ENCODE measurements at places on chromosomes 6 and 20.

GRCh38 chr6:110999634-111000270 lies 17.9 kb downstream of the RPF2 start:
- peak; percentile 63 for DNase-seq

DNA sequence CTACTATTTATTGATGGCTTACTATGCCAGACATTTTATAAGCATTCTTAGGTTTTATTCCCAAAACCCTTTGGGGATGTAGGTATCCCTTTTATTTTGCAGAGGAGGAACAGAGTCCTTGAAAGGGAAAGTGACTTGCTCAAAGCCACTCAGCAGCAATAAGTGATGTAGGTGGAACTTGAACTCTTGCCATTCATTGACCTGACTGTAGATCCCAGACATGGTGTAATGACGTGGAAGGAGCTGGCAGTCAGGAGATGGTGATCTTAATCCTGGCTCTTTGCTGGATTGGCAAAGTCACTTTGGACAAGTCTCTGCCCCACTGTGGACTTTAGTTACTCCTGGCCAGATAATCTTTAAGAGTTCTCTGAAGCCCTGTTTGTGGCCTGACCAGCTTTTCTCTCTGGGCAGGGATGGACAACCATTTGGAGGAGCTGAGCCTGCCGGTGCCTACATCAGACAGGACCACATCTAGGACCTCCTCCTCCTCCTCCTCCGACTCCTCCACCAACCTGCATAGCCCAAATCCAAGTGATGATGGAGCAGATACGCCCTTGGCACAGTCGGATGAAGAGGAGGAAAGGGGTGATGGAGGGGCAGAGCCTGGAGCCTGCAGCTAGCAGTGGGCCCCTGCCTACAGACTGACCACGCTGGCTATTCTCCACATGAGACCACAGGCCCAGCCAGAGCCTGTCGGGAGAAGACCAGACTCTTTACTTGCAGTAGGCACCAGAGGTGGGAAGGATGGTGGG lies 1.6 kb downstream of the DBNDD2 start:
- DNase-seq = no peak

GRCh38 chr6:111533087-111533784 lies 50.2 kb upstream of the REV3L start:
- no peak for DNase-seq

DNA sequence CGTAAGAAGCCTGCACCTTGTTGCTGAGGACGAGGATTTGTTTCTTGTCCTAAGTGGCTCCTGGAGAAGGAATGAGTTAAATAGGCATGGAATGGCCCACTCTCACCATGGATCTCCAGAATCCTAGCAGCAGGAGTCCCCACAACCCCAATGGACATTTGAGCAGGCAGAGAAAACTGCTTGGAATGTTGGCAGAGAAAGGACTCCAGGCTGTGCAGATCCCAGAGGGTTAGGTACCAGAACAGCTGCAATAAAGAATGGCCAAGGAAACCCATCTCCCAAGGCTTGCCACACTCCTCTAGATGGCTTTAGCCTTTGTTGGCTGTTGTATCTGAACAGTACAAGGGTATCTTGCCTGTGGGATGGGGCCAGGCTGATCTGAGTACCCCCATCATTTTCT lies 1415.7 kb upstream of the ADGRB3 start:
- DNase-seq = no peak

- no peak for DNase-seq
These were observed 956.6 kb downstream of the KIF16B start for GRCh38 chr20:15616626-15617025.

DNA sequence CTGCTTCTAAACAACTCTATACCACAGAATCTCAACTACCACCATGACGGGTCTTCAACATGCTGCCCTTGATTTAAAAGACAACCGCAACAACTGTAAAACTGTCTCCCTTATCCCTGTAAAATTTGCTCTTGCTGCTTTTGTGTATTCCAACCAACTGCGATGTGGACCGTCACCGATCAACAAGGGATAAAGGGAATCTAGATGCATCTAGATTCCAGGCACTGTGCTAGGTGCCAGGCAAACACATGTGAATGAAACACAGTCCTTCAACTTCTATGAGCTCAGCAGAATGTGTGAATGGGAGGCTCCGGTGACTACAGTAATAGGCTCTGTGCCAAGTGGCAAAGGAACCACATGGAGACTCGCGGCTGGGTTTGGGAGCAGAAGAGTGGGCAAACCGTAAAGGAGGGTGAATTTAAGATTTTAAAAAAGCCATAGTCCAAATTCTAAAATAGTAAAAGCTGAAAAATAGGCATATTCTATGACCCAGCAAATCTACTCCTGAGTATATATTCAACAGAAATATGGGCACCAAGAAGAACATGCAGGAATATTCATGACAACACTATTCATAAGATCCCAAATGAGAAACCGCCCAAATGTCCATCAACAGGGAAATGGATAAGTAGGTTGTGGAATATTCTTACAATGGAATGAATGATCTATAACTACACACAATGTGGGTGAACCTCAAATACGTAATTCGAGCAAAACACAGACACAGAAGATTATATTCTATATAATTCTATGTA lies 3.7 kb upstream of the PRND start:
- no peak for DNase-seq

GRCh38 chr6:41247882-41248705 lies 19.9 kb downstream of the TREML4 start:
- DNase-seq = no peak

- DNase-seq = no peak
These were observed 266.9 kb downstream of the UST start for GRCh38 chr6:149013586-149014344.

GRCh38 chr20:58888521-58889333 lies 36.2 kb downstream of the GNAS start:
- peak; percentile 84 for DNase-seq

DNA sequence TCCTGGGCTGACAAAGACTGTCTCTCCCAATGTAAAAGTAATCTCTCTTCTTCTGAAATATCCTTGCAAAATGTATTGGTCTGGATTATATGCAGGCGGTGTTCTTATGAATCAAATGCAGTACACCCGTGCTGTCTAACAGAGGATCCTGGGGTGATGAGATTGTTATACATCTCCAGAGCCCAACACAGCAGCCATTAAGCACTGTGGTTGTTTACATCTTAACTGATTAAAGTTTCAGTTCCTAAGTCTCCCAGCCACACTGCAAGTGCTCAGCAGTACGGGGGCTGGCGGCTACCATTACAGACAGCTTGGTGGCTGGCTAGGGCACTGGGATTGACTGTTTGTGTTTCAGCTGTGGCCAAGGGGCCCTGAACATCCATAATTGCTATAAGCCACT lies 7.0 kb downstream of the UNC93A start:
- DNase-seq = no peak
